ENCODE measurements at places on chromosomes 2 and 18.

GRCh38 chr2:157779794-157780193 is 96.3 kb downstream of the ACVR1 start:
- no peak for DNase-seq

DNA sequence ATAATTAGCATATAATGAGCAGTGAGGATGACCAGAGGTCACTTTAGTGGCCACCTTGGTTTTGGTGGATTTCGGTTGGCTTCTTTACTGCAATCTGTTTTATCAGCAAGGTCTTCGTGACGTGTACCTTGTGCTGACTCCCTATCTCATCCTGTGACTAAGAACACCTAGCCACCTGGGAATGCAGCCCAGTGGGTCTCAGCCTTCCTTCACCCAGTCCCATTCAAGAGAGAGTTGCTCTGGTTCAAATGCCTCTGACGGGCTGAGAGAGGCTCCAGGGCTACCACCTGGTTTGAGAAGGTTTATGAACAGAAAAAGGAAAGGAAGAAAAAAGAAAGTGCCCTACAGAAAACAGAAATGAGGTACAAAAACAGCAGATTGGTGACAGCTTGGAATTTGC is 738.7 kb downstream of the SOCS6 start:
- DNase-seq: no peak

GRCh38 chr2:3108710-3109702 is 268.6 kb downstream of the EIPR1 start:
- no peak for DNase-seq

DNA sequence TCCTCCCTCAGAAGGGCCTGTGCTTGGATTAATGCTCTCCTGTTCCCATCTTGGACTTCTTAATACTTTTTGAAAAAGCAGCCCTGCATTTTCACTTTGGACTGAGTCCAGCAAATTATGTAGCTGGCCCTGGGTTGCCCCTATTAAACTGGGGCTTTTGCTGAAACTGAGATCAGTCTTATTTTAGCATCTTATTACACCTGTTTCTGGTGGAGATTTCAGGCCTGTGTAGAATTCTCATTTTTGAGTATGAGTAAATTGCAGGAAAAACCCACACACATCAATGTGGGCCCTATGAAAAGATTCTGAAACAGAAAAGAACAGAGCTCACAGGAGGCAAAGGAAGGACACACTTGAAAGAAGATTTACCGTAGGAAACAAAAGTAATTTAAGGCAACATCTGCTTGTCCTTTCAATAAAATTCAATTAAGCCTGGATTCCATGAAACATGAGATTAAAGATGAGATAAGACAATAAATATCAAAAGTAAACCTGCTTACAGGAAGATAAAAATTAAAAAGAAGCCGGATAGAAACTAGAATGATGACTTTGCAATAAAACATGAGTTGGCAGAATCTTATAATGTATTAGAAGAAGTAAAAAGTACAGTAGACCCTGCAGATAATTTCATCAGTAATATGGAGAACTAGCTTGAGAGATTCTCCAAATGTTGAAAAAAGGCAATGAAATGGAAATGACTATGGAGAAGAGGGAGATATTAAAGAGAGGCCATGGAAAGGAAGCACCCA is 90.7 kb upstream of the GCFC2 start:
- no peak for DNase-seq

- no peak for DNase-seq
These were observed 1.4 kb downstream of the ELP2 start for GRCh38 chr18:36130883-36131653.

DNA sequence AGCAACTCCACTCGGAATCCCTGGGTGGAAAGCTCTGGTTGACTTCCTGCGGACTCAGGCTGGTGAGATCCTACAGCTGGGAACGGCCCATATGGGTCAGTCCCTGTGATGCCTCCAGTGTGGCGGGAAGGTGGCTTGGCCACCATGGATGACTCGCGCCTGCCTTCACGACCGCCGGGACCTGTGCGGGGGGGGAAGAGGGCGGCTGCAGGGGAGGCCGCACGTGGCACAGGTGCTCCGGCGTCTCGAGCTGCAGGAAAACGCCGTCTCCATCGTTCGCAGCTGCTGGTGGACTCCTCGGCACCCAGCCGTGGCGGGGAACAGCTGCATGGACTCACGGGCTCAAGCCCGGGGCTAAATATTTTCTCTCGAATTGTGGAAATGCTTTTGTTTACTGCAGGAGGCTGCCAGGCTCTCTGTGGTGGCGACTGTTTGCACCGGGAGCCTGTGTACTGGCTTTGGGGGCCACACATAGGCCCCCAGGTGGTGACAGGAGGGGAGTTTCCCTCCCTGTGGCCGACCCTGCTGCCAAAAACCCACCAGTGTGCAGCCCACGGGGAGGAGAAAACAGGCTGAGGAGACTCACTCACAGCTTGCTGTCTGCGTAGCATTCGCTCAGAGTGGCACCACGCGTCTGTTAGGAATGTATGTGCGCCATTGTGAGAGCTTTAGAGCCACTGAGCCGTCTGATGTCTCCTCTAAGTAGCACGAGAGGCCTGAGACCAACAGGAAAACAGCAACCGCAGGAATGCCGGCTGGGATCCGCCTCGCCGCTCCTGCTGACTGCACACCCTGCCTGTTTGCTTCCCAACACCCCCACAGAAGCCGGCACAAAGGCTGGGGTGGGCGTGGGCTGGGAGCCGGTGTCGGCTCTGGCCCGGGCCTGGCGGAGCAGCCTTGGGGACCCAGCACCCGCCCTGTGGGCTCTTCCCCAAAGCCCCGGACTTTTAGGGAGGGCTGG is 89.2 kb downstream of the NFATC1 start:
- DNase-seq: no peak

- no peak for DNase-seq
These were observed 30.5 kb upstream of the NEDD4L start for GRCh38 chr18:58013241-58014211.

DNA sequence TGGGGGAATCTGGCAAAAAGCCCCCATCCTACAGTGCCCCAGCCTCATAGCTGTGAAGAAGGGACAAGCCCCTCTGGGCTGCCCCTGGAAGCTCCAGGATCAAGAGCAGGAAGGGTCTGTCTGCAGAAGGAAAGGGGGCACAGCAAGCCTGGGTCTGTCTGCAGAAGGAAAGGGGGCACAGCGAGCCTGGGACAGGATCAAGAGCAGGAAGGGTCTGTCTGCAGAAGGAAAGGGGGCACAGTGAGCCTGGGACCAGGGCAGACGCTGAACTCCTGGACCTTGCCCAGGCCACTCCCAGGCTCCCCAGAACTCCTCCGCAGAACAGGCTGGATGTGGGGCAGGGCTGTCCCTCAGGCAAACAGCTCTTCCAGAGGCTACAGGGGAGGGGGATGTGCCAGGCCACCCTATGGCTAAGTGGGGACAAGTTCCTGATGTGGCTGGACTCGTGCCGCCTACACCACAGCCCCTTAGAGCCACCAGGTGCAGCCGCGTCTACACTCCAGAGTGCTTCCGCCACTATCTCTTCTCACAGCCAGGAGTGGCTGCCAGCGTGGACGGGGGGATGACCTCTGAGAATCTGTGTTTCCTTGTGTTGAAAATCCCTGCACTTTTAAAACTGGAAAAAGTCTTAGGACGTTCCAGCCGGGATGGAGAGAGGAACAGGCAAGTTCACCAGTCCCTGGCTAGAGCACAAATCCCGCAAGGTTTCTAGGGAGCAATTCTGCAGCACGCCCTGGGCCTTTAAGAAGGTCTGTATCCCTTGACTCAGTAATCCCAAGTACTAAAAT is 20.8 kb downstream of the KIF1A start:
- no peak for DNase-seq

- DNase-seq: no peak
These were observed 109.6 kb upstream of the FSIP2 start for GRCh38 chr2:185628985-185629384.

GRCh38 chr2:45778720-45779171 is 127.3 kb downstream of the PRKCE start:
- peak; percentile 61 for DNase-seq

DNA sequence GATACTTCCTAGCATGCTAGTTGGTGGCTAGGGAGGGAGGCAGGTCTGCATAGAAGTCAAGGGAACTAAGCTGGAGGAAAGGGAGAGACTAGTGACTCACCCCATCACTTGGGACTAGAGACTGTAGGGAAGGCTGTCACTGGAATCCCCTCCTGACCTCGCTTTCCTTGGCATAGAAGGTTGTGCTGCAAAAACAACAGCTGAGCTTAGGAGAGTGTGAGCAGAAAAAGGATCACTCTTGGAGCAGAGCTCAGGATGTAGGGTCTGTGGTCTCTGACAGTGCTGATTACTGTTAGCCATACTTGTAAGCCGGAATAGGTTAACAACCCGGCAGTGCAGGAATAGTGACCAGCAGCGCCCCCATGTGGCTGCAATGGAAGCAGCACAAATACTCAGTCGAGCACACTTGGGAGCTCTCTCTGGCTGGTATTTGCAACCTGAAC is 66.9 kb upstream of the SMAD2 start:
- no peak for DNase-seq

- DNase-seq: no peak
These were observed 17.9 kb upstream of the SPTBN1 start for GRCh38 chr2:54438271-54438670.

- DNase-seq: no peak
These were observed 306.1 kb upstream of the KLHL29 start for GRCh38 chr2:23078784-23079434.

GRCh38 chr18:46338766-46339165 is 234.6 kb downstream of the HAUS1 start:
- DNase-seq: no peak

DNA sequence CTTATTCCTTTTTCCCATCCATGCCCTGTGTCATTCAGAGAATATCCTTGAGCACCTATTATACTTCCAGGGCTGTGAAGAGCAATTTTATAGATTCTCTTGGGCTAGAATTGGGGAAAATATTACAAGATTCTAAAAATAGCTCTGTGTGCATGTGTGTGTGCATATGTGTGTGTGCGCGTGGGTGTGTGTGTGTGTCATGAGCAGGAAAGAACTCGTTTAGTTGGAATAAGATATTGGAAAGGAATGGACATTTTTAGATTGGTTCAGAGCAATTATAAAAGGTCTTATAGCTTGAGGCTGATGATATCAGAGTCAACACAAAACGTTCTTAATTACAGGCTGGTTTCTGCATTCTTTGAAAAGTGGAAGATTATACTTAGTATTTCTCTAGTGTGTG is 212.1 kb upstream of the COPS8 start:
- DNase-seq: no peak

DNA sequence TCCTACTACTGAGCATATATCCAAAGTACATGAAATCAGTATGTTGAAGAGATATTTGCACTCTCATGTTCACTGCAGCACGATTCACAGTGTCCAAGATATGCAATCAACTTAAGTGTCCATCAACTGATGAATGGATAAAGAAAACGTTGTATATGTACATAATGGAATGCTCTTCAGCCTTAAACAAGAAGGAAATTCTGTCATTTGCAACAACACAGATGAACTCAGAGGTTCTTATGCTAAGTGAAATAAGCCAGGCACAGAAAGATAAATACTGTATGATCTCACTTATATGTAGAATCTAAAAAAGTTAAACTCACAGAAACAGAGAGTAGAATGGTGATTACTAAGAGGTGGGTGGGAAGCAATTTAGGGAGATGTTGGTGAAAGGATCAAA is 149.2 kb downstream of the EVA1A start:
- DNase-seq: no peak

- no peak for DNase-seq
These were observed 109.0 kb downstream of the LAMA3 start for GRCh38 chr18:23798249-23798648.

GRCh38 chr18:49161627-49162026 is 210.9 kb upstream of the SMAD7 start:
- DNase-seq: peak; percentile 57

- no peak for DNase-seq
These were observed 2.9 kb upstream of the SLC9A4 start for GRCh38 chr2:102470168-102470567.

- no peak for DNase-seq
These were observed 94.5 kb upstream of the CHRNA1 start for GRCh38 chr2:174858745-174859144.

- no peak for DNase-seq
These were observed 6.0 kb upstream of the ALPP start for GRCh38 chr2:232372231-232373208.

DNA sequence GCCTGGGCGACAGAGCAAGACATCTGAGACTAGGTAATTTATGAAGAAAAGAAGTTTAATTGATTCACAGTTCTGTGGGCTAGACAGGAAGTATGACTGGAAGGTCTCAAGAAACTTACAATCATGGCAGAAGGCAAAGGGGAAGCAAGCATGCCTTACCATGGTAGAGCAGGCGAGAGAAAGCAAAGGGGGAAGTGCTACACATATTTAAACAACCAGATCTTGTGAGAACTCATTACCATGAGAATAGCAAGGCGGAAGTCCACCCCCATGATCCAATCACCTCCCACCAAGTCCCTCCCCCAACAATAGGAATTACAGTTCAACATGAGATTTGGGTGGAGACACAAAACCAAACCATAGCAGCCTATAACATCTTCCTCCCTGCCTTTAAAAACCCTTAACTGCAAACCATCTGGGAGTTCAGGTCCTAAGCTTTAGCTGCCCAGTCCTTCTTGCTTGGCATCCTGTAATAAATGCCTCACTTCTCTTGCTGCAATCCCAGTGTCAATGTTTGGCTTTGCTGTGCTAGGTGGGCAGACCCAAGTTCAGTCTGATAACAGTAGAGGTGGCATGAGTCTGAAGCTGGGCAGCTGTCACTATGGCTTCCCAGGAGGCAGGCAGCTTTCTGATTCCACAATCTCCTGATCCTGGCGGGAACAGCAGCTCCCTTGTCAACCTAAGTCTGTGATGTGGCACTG is 11.2 kb upstream of the SP5 start:
- DNase-seq: no peak

- no peak for DNase-seq
These were observed 73.4 kb upstream of the NDUFV2 start for GRCh38 chr18:9029131-9029530.

- DNase-seq: no peak
These were observed 23.6 kb downstream of the CHRNA1 start for GRCh38 chr2:174740721-174741120.

DNA sequence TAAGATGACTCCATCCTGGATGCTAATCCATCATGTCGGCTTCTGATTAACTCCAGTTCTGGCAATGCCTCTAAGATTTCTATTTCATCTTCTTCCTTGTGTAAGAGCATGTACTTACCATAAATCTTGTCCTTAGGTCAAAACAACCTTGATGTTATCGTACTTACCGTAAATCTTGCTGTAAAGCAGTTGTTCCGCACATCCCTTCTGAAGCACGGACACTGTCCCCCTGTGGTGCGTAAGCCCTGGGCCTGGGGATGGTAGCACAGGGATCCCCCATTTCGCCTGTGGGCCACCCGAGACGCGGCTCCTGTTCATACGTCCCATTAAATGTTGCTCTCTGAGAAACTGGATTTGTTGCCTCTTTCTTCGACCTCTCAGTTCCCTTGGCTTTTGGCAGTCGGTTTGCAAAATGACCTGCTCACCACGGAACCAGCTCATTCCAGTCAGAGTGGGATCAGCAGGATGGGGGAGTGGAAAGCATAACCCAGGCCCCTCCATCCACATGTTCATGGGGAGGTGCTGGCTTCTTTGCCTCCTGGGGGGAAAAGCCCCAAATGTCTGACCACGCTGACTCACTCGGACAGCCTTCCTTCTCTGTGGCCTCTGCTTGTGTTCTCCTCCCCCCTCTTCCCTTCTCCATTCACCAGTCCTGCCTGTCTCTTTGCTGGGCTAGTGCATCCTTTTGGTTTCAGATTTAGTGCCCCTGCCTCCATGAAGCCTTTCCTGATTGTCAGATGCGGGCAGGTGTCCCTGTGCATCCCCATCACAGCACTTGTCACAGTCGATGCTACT is 49.9 kb downstream of the RAB31 start:
- DNase-seq: no peak

Measured in GM20000 (cell line).